CD4-positive, alpha-beta T cell treated with Interleukin-10 for 1 hour (primary cell): ENCODE measurements at places on chromosomes 3 and 15.

DNA sequence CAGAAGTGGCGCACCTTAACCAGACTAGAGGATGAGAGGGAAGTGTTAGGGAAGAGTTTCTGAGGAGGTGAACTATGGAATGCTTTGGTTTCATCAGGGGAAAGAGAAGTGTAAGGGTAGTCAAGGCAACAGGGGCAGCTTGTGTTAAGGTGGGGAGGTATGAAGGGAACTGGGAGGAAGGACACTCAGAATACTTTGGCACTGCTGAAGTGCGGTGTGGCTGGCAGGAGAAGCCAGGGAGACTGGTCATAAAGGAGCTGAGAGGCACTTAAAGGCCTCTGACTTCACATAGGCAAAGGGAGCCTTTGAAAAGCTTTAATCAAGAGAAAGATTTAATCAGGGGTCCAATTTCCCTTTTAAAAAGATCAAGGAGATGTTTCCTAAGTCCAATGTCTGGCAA lies 129.0 kb downstream of the ERC2 start:
- DNase-seq: no peak

DNA sequence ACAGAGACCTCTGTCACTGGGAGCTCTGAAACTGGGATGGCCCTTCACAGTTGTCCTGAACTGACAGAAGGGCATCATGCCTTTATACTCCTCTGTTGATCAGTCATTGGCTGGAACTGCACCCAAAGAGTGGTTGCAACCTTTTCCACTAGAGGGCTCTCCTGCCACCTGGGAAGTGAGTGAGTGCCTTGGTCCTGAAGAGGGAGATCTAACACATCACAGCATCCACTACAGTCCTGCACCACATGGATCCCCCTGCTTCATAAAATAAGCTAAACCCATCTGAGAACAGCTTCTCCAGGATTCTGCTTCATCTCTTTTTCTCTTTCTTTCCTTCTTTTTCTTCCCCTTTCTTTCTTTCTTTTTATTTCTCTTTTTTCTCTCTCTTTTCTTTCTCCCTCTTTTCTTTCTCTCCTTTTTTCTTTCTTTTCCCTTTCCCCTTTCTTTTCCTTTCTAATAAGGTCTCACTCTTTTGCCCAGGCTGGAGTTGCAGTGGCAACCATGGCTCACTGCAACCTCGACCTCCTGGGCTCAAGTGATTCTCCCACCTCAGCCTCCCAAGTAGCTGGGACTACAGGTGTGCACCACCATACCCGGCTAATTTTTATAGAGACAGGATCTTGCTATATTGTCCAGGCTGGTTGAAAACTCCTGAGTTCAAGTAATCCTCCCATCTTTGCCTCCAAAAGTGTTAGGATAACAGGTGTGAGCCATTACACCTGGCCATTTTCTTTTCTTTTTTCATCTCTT lies 42.8 kb upstream of the RAF1 start:
- DNase-seq: peak; percentile 74

- no peak for DNase-seq
Observed at GRCh38 chr3:139454346-139454745, 22.0 kb downstream of the RBP2 start.

DNA sequence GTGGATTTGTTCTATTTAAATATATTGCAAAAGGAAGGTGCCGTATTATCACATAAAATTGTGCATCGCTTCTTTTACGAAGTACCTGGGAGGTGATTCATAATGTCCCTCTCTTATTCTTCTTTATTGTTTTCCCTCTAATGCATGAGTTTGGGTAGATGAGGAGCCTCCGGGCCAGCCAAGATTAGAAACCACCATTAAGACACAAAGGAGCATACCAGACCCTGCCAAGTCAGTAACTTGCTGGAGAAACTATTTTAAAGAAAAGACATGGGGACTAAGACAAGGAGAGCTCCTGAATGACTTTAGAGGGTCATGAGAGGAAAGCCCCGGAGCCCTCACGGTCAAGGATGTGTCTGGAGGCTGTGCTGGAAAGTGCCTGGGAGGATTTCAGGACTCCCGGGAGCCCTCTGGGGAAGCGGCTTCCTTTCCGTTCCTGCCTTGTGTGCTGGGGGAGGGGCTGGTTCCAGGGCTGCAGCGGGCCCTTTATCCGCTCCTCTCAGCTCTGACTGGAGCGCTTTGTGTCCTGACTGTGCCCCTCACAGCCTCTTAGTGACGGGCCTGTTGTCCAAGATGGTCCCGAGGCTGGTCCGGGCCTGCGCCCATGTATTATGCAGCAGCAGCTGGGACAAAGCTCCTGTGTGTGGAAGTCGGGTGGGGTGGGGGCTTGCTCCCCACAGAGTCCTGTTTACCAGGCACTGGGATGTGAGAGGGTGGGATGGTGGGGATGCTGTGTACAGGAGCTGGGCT lies 35.7 kb downstream of the CORO2B start:
- DNase-seq: no peak

DNA sequence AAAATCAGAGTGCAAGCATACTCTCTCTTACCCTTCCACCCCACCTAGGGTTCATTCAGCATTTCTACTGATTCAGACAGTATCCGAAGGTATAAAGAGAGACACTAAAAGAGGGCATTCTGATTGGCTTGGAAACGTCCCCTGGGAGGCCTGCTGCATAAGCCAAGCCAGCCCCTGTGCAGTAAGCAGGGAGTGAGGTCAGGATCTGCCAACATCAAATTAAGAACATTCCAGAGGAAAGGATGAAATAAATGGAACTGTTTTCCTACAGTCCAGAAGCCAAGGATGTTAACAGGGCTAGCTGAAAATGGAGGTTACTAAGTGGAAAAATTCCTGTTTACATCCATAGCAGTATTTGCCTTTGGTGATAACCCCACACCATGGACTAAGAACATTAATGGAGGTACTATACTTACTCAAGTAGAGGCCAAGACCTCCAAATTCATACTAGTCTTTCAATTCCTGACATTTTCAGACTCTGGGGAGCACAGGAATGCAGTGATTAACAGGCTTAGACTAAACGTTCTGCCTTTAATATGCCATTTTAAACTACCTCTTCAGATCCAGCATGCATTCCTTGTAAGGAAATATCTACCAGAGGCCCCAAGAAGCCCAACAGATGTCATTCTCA lies 34.5 kb downstream of the NPTN start:
- no peak for DNase-seq

DNA sequence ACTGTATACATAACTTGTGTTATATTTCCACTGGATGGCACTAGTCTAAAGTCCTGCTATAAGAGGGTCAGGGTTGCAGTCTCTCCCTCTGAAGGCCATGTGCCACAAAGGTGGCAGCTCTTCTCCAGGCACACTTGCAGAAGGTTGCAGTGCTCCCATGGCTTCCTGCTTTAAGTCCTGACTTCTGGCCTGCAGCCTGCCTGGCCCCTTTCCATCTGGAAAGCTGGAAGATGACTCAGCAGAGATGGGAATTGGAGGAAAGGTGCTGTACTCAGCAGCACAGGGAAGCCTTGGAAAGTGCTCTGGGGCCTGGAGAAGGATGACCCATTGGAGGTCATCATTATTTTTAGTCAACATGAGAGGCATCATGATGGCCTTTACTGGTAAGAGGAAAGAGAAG lies 40.9 kb upstream of the MRPL3 start:
- no peak for DNase-seq

- DNase-seq: no peak
Observed at GRCh38 chr3:186869253-186870100, 27.0 kb downstream of the ADIPOQ start.

DNA sequence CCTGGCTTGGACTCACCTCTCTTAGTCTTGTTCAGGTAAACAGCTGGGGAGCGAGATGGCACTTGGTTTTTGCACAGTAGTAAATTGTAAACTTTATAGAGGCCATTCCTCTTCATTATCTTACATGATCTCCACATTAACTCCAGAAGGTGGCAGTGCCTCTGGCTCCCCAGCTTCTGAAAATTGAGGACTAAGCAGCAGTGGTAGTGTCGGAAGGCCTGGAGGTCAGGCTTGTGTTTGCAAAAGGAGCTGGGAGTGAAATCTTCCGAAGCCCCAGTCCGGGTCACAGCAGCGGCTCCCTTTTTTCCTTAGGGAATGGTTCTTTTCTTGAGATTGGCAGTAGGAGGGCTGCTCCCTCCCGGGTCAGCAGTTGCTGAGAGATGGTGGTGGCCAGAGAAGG lies 85.7 kb downstream of the FNDC3B start:
- no peak for DNase-seq

GRCh38 chr3:22121068-22121701 lies 370.2 kb upstream of the ZNF385D start:
- no peak for DNase-seq

- no peak for DNase-seq
Observed at GRCh38 chr3:152623286-152623911, 211.5 kb upstream of the P2RY1 start.

DNA sequence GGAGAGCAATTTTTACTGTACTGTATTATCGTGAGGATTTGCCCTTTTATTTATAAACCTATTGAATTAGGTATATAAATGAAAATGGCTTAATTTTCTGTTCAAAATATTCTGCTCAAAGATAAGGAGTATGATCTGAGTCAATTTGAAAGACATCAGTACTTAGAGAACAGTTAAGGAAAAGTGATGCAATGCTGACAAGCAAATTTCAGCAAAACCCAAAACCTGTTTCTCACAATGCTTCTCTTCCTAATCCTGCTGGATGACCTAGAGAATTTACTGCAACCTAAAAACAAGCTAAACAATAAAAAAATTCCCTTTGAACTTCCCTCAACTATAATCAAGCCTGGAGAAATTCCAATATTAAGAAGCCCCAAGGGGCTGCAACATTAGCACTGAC lies 82.7 kb downstream of the RFX7 start:
- no peak for DNase-seq

GRCh38 chr15:88118035-88118434 lies 138.5 kb downstream of the NTRK3 start:
- DNase-seq: no peak

GRCh38 chr3:175805825-175806224 lies 946.7 kb downstream of the NAALADL2 start:
- DNase-seq: no peak

DNA sequence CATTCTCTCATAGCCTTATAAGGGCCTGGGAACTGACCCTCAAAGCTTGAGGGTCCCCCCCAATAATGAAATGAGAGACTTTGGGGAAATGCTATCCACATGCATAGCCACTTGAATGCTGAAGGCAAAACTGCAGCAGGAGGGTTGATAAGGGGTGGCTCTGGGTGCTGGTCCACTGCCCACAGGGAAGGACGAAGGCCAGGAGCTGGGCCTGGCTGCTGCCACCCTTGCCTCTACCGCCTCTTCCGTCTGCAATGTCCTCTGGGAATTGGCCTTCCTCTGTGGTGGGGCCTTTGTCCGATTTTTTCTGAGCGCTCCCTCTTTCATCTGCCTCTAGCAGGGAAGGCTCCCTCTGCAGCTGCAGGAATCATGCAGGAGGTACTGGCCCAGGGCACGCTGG lies 41.0 kb downstream of the OCA2 start:
- no peak for DNase-seq

DNA sequence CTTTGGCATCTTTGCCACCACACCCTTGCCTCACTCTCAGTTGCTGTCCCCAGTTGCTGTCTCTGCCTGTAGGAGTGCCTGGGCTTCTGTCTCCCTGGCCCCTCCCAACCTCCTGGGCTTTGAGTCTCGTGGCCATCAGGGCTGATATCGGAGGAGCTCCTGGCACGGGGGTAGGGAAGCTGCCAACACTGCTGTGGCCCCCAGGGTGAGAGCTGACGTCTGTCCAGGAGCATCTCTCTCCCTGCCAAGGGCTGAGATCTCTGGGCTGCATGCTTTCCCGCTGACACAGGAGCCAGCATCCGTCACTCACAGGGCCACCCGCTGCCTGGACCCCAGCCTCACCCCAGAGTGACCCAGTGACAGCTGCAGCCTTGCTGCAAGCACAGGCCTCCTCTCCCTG lies 47.4 kb downstream of the EXOG start:
- no peak for DNase-seq

DNA sequence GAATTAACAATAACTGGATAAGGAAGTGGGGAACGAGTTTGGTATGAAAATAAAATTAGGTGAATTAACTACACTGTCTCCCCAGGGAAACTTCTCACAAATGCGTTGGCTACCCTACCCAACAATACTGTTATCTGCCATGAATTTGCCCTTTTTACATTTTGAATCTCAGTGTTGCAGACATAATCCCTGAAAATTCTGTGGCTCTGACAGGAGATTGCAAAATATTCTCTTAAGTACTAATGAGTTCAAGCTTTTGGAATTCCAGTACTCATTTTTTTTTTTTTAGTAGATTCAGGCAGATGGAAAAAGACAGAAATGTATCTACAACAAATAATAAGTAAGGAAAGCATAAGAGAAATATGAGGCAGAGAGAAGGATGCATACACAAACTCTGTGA lies 332.6 kb downstream of the LSAMP start:
- DNase-seq: no peak

DNA sequence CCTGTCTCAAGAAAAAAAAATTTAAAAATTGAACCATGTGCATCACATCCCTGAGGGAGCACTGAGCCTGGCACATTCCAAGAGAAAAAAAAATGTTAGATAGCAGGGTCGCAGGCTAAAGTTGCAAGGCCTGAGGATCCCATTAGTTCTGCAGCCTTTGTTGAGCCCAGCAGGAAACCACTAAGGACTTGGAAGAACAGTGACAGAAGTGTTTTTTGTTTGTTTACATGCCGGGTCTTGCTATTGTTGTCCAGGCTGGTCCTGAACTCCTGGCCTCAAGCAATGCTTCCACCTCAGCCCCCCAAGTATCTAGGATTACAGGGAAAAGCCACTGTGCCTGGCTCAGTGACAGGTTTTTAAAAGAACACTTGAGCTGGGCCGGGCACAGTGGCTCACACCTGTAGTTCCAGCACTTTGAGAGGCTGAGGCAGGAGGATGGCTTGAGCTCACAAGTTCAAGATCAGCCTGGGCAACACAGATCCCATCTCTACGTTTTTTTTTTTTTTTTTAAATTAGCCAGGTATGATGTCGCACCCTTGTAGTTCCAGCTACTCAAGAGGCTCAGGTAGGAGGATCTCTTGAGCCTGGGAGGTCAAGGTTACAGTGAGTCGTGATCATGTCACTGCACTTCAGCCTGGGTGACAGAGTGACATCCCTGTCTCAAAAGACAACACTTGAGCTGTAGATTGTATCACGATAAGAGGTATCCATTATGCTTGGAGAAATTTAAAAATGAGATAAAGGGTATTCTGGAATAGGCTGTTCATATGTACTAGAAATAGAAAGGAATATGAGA lies 15.2 kb downstream of the CHAC1 start:
- no peak for DNase-seq

GRCh38 chr3:167662919-167663400 lies 9.2 kb upstream of the WDR49 start:
- no peak for DNase-seq

DNA sequence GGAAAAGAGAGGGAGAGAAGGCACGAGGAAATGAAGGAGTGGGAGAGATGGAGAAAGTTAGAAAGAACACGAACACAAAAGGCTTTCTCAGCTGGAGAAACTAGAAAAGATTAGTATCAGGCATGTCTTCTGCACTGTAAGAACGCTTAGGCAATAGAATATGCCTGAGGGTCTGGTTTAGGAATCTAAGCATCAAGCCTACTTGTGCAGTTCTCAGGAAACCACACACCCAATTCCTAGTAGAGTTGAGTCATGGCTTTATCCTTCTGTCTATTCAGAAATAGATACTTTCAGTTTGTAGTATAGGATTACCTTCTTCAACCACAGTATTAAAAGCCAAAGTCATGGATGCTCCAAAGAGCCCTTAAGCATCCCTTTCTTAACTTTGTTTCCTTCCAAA lies 969.4 kb downstream of the NTRK3 start:
- DNase-seq: no peak

GRCh38 chr3:11653298-11654055 lies 9.8 kb upstream of the VGLL4 start:
- DNase-seq: no peak
